Upper lobe of left lung (tissue), 6 donors: ENCODE measurements at places on chromosomes 12 and 14. TPM values are rescaled to one million over a fixed set of nuclear protein-coding genes. Genes with fewer than 3 reads are reported as not detected.

- no peaks in the 10 kb centered on the region for H3K27me3 ChIP-seq
- H3K27ac ChIP-seq: no peak overlapping the region
- H3K4me1 ChIP-seq: no peaks in the 10 kb centered on the region
- no peak overlapping the region for H3K4me3 ChIP-seq
- no peaks in the 10 kb centered on the region for H3K36me3 ChIP-seq
- DNase-seq: no peak
Observed at GRCh38 chr14:85686908-85687307, 157.0 kb downstream of the FLRT2 start.

- no peak for DNase-seq
- H3K36me3 ChIP-seq: no peaks in the 10 kb centered on the region
- no peak overlapping the region for H3K4me3 ChIP-seq
- H3K27me3 ChIP-seq: no peaks in the 10 kb centered on the region
Observed at GRCh38 chr12:80925237-80925636, 12.5 kb downstream of the LIN7A start.

NTF3 gene
- not detected for total RNA-seq

GRCh38 chr14:50049093-50049492, 67.3 kb downstream of the VCPKMT start:
- no peaks in the 10 kb centered on the region for H3K27me3 ChIP-seq
- no peak for DNase-seq
- H3K4me3 ChIP-seq: no peak overlapping the region

GRCh38 chr14:97298736-97299135, 501.6 kb downstream of the VRK1 start:
- H3K4me3 ChIP-seq: no peak overlapping the region
- no peaks in the 10 kb centered on the region for H3K27me3 ChIP-seq
- no peaks in the 10 kb centered on the region for H3K4me1 ChIP-seq
- DNase-seq: peak; percentile 31
- no peaks in the 10 kb centered on the region for H3K36me3 ChIP-seq

GRCh38 chr14:74596741-74597450, 15.1 kb downstream of the LTBP2 start:
- H3K4me3 ChIP-seq: no peak overlapping the region
- no peaks in the 10 kb centered on the region for H3K27me3 ChIP-seq
- no peak for DNase-seq
- peaks cover 71% of the 10 kb centered on the region for H3K4me1 ChIP-seq

DNA sequence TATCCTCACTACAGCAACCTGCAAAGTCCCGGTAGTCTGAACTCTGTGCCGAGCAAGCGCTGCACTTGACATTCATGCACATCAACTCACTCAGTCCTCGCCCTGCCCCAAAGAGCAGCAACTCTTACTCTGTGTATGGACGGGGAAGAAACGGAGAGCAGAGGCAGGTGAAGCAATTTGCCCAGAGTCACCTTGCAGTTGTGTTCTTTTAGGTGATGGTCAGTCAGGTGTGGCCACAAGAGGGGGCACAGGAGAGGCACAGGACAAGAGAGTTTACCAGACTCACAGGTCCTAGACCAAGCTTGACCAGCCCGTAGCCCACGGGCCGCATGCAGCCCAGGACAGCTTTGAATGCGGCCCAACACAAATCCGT, 39.1 kb downstream of the TSPAN11 start:
- no peaks in the 10 kb centered on the region for H3K27me3 ChIP-seq
- H3K36me3 ChIP-seq: no peaks in the 10 kb centered on the region
- H3K4me1 ChIP-seq: no peaks in the 10 kb centered on the region

AKAP3 gene
- total RNA-seq: not detected

GRCh38 chr12:77644915-77645605, 185.6 kb upstream of the NAV3 start:
- H3K4me1 ChIP-seq: no peaks in the 10 kb centered on the region
- H3K27me3 ChIP-seq: no peaks in the 10 kb centered on the region
- no peak overlapping the region for H3K4me3 ChIP-seq

DNA sequence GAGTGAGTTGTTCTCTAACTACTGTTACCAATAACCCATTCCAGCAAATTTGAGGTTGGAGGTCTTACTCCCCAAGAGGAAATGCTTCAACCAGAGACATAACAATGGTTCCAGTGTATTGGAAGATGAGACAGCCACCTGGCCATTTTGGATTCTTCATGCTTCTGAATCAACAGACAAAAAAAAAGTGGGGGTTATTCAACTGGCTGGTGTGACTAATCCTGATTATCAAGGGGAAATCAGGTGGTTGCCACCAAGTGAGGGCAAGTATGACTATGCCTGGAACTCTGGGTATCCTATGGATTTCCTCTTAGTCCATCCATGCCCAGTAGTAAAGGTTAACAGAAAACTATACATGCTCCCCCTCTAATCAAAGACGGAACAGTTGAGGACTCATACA, 29.9 kb upstream of the ZNF641 start:
- H3K36me3 ChIP-seq: no peaks in the 10 kb centered on the region
- no peak overlapping the region for H3K27ac ChIP-seq
- no peak for DNase-seq
- no peaks in the 10 kb centered on the region for H3K4me1 ChIP-seq
- no peak overlapping the region for H3K4me3 ChIP-seq

GRCh38 chr14:73829526-73830431, 21.9 kb upstream of the PTGR2 start:
- no peak overlapping the region for H3K27ac ChIP-seq
- peaks cover 9% of the 10 kb centered on the region for H3K4me1 ChIP-seq
- H3K4me3 ChIP-seq: no peak overlapping the region
- DNase-seq: peak; percentile 73
- H3K27me3 ChIP-seq: no peaks in the 10 kb centered on the region
- H3K36me3 ChIP-seq: no peaks in the 10 kb centered on the region

GRCh38 chr12:9813821-9814798, 13.2 kb upstream of the KLRF1 start:
- H3K27me3 ChIP-seq: no peaks in the 10 kb centered on the region
- peaks cover 5% of the 10 kb centered on the region for H3K4me1 ChIP-seq
- peak; percentile 84 for DNase-seq

DNA sequence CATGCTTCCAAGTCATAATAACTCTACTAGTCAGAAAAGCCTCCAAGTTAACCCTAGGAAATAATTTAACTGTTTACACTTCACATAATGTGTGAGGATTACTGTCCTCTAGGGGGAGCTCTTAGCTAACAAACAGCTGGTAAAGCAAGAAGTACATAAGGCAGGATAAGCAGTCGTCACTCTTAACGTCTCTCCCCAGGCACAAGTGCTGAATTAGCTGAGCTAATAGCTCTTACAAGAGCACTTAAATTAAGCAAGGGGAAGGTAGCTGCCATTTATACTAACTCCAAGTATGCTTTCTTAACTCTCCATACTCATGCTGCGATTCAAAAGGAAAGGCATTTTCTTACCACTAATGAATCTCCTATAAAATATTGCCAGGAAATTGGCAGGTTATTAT, 79.3 kb upstream of the TSPAN11 start:
- no peak overlapping the region for H3K27ac ChIP-seq
- no peak overlapping the region for H3K4me3 ChIP-seq
- DNase-seq: no peak
- no peaks in the 10 kb centered on the region for H3K4me1 ChIP-seq
- H3K36me3 ChIP-seq: no peaks in the 10 kb centered on the region
- H3K27me3 ChIP-seq: no peaks in the 10 kb centered on the region

DNA sequence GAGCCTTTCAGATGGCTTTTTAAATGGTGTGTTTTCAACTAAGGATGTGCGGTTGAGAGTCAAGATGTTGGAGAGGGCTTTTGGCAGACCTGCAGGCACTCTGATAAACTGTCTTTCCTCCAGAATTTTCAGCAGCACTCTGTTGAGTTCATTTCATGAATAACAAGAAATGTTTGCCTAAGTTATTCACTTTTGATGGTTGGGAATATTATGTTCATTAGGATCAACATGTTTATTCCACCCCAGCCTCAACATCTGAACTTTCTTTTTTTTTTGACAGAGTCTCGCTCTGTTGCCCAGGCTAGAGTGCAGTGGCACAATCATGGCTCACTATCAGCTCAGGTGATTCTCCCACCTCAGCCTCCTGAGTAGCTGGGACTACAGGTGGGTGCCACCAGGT, 68.4 kb downstream of the C12orf75 start:
- H3K4me1 ChIP-seq: no peaks in the 10 kb centered on the region
- H3K36me3 ChIP-seq: no peaks in the 10 kb centered on the region
- no peak overlapping the region for H3K27ac ChIP-seq

KRT6C gene
- total RNA-seq: not detected

SERPINA4 gene
- not detected for total RNA-seq

DNA sequence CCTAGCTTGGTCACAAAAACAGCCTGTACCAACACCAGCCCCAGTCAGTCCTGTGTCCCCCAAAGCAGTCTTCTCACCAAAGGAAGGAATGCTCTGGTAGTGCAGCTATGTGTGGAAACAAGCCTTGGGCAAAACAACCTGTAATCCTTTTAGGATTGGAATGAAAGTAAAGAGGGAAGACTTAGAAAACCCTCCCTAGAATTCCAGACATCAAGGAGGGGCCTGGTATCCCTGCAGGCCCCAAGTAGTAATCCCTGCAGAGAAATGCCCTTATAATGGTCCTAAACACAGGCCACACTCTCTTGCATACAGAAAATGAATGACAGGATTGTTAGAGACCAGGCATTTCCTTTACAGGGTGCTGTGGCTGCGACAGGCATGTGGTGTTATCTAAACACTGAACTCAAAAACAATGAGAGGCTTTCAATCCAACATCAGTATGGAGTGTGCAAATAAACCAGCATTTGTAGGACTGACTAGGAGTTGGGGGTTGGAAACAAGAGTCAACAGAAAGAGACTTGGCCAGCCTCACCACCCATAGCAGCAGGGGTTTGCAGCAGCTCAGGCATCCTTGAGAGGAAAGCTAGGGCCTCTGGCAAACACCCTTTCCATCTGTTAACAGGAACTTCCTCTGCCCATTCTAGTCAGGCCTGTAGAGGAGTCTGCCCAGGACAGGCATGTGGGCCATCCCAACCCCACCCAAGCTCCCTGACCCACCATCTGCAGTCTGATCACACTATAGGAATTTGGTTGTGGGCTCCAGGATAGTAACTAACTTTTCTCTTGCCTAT, 59.1 kb downstream of the DCAF5 start:
- peak overlapping the region; percentile 13 for H3K27ac ChIP-seq
- DNase-seq: peak; percentile 29
- H3K4me1 ChIP-seq: peaks cover 19% of the 10 kb centered on the region
- H3K36me3 ChIP-seq: peaks cover 3% of the 10 kb centered on the region
- H3K27me3 ChIP-seq: no peaks in the 10 kb centered on the region

GRCh38 chr12:15544589-15544988, 222.3 kb downstream of the PTPRO start:
- DNase-seq: no peak
- peak overlapping the region; percentile 17 for H3K27ac ChIP-seq
- H3K36me3 ChIP-seq: no peaks in the 10 kb centered on the region
- no peaks in the 10 kb centered on the region for H3K4me1 ChIP-seq
- H3K4me3 ChIP-seq: no peak overlapping the region

TPH2 gene
- total RNA-seq: 0.61 TPM

- no peak overlapping the region for H3K27ac ChIP-seq
- peaks cover 3% of the 10 kb centered on the region for H3K36me3 ChIP-seq
Observed at GRCh38 chr14:105498430-105499255, 7.6 kb downstream of the TEDC1 start.

GRCh38 chr14:89473989-89474388, 57.0 kb upstream of the FOXN3 start:
- H3K4me1 ChIP-seq: no peaks in the 10 kb centered on the region
- no peaks in the 10 kb centered on the region for H3K36me3 ChIP-seq
- no peaks in the 10 kb centered on the region for H3K27me3 ChIP-seq
- H3K27ac ChIP-seq: no peak overlapping the region
- no peak overlapping the region for H3K4me3 ChIP-seq

C12orf54 gene
- not detected for total RNA-seq

NTN4 gene
- 106 TPM for total RNA-seq

DNA sequence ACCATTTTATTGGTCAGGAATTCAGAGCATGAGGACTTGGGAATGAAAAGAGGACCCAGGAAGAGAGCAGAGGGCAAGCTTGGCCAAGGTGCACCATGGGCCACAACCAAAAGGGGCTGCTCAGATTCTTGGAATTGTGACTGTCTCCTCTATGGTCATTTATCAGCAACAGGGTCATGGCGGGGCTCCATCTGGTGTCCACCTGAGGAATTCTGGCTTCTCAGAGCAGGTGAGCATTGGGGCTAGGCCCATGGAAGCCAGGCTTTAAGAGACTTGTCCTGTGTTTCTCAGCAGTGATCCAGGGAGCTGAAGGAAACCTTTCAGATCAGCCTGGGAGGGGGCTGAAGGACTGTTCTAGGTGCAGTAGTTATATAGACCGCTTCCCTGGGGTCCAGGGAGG, 2.6 kb upstream of the RIN3 start:
- H3K27me3 ChIP-seq: no peaks in the 10 kb centered on the region
- DNase-seq: no peak
- no peaks in the 10 kb centered on the region for H3K36me3 ChIP-seq
- H3K4me3 ChIP-seq: no peak overlapping the region
- H3K4me1 ChIP-seq: peaks cover 41% of the 10 kb centered on the region

DNA sequence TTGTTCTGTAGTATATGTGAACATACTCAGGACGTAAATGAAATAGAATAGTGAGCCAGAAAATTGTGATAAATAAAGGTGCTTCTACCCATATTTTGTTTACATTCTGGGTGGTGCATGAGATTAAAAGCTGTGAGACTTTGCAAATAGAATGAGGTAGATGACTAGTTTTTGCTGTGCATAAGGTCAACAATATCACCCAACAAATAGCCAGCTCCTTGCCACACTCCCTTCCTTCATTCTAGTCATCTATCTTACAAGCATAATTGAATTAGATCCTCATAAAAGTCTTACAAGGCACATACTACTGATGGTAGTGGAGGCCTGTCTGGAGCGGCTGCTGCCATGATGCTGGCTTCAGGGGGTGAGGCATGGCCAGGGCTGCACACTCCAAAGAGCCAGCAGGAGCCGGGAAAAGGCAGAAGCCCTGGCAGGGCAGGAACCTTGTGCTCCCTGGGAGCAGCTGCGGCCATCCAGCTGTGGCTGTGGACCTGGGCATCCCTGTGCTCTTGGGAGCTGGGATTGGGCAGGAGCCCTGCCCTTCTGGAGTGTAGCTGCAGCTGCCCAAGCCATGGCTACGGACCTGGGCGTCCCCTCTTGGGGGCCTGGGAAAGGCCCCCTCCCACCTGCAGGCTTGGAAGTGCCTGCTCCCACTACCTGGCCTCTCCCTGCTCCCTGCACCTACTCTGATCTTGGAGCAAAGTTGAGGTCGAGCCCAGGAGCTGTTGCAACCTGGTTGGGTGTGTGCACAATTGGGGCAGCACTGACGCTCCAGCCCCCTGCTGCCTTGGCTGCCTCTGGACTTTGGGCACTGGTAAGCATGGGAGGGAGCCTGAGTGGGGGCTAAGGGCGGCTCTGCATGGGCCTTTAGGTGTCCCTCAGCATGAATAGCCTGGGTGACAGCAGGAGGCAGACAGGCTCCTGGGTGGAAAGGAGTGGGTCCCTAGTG, 112.8 kb downstream of the DACT1 start:
- peaks cover 37% of the 10 kb centered on the region for H3K4me1 ChIP-seq
- no peak overlapping the region for H3K4me3 ChIP-seq
- no peak overlapping the region for H3K27ac ChIP-seq
- H3K36me3 ChIP-seq: no peaks in the 10 kb centered on the region
- DNase-seq: no peak
- no peaks in the 10 kb centered on the region for H3K27me3 ChIP-seq

GRCh38 chr14:58280954-58281787, 17.2 kb upstream of the ARID4A start:
- no peak for DNase-seq
- no peaks in the 10 kb centered on the region for H3K27me3 ChIP-seq
- peaks cover 69% of the 10 kb centered on the region for H3K36me3 ChIP-seq
- no peak overlapping the region for H3K4me3 ChIP-seq
- peaks cover 36% of the 10 kb centered on the region for H3K4me1 ChIP-seq
